Astrocyte of the hippocampus (primary cell): ENCODE measurements at places on chromosomes 6 and 20.

DNA sequence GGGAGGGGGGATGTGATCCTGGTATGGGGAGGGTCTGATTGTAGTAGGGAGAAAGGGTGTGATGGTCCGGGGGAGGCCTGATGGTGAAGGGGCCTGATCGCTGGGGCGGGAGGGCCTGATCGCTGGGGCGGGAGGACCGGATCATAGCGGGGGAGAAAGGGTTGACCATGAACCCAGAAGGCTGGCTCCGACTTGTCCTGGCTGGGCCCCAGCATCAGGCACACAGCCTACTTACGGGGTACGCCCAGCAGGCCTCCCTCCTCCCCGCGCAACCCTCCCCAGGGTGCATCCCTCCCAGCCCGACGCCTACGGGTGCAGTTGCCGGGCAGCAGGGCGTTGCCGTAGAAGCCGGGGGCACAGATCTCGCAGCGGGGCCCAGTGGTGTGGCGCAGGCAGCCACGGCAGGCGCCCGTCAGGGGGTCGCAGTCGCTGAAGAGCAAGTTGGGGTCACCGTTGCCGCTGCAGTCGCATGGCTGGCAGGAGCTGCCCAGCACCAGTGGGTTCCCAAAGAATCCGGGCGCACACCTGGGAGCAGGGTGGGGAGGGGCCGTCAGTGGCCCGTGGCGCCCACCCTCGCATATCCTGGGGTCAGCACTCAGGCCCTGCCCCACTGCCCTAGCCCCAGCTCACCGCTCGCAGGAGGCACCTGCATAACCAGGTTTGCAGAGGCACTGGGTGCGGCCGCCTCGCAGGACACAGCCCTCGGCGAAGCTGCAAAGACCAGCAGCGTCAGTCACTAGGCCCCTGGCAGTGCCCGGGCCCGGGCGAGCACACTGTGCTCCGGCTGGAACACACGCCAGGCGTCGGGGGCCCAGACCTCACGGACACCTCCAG is 20.6 kb downstream of the ADRM1 start:
- DNase-seq, result no peak

GRCh38 chr6:75402296-75402695 is 91.3 kb downstream of the FILIP1 start:
- peak; percentile 83 for DNase-seq

GRCh38 chr6:8435845-8436168 is 462 bp upstream of the SLC35B3 start:
- DNase-seq, result no peak

DNA sequence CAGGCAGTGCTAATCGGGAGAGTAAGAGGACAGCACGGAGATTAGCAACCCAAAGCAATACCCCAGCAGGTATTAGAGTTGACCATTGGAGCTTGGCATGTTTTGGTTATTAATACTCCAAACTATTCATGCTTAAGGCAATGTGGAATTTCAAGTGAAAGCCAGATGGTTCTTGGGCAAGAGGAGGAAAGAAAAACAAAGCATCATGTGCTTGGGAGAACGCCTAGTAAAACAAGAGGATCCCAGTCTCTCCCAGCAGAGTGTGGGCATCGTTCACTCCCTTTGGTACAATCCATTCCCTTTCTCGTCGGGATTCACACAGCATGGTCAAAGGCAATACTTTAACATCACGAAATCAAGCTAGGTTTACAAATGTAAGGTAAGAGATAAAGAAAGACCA is 349.8 kb downstream of the PRKN start:
- DNase-seq, result peak; percentile 69

DNA sequence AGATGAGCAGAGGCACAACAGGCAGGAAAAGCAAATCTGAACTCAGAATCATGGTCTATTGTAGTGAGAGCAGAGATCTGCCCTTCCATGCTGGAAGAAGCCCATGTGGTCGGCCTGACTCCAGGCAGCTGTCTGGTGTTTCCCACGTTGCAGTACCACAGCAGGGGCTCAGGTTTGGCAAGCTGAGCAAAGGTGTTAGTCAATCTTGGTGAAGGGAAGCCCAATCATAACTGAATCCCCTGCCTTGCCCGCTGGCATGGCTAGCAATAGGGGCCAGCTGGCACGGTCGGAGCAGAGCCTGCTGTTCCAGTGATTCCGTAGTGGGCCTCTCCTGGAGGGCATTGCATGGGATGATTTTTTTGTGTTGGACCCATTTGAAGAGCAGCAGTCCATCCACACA is 17.8 kb upstream of the CCR6 start:
- DNase-seq, result no peak

- DNase-seq, result peak; percentile 73
Measured at GRCh38 chr6:135922746-135923145, 71.2 kb downstream of the PDE7B start.

DNA sequence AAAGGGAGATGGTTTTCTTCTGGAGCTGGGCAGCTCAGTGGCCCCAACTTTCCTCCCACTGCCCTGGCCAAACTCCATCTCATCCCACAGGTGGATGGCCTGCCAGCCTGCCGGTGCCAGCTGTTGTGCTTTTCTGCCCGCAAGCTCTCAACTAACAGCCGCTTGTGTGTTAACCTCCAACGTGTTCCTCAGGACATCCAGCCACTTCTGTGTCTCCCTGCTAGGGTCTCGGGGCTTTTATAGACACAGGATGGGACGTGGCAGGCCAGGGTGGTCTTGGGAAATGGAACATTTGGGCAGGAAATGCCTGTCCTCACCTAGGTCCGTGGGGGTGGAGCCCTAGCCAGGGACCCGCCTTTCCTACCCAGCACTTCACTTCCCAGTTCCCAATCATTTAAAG is 171.1 kb upstream of the RGS17 start:
- no peak for DNase-seq

GRCh38 chr6:37399795-37400490 is 33.1 kb upstream of the CMTR1 start:
- no peak for DNase-seq

DNA sequence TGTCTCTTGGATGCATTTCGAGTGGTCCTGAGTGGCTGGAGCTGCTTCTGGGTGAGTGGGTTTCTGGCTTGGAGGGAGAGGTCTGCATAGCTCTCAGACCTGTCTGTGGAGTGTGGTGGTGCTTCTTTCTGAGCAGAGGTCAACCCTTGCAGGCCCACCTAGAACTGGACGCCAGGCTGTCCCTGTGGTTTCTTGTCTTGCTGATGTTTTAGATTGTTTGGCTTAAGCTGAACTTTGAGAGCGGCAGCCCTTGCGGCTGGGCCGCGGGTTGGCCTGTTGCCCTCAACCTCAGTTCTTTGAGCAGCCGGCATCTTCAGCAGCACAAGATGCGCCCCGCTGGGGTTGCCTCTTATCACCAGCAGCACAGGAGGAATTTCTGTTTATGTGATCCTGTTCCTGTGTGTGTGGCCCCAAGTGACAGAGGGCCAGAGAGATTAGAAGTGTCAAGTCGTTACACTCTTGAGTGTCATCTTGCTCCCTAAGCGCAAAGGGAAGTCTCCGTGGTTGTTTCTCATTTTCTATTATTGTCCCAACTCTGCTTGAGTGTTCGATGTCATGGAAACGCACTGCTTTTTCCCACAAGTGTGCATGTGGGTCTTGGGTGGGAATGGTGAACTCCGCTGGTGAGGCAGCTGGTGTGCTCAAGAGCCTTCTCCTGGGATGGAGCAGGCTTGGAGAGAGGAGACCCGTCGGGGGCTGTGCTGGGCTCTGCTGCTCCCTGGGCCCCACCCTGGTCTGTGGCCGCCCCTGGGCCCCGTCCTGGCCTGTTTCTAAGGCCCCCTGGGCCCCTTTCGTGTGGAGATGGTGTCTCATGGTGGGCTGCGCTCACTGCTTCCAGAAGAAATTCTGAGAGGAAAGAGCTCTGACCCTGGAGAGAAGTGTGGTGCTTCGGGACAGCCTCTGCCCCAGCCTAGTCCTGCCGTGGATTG is 20.1 kb upstream of the SLC22A1 start:
- DNase-seq, result peak; percentile 26

- no peak for DNase-seq
Measured at GRCh38 chr20:57457243-57458095, 66.3 kb downstream of the RBM38 start.

GRCh38 chr6:111154981-111155380 is 67.7 kb downstream of the SLC16A10 start:
- no peak for DNase-seq

DNA sequence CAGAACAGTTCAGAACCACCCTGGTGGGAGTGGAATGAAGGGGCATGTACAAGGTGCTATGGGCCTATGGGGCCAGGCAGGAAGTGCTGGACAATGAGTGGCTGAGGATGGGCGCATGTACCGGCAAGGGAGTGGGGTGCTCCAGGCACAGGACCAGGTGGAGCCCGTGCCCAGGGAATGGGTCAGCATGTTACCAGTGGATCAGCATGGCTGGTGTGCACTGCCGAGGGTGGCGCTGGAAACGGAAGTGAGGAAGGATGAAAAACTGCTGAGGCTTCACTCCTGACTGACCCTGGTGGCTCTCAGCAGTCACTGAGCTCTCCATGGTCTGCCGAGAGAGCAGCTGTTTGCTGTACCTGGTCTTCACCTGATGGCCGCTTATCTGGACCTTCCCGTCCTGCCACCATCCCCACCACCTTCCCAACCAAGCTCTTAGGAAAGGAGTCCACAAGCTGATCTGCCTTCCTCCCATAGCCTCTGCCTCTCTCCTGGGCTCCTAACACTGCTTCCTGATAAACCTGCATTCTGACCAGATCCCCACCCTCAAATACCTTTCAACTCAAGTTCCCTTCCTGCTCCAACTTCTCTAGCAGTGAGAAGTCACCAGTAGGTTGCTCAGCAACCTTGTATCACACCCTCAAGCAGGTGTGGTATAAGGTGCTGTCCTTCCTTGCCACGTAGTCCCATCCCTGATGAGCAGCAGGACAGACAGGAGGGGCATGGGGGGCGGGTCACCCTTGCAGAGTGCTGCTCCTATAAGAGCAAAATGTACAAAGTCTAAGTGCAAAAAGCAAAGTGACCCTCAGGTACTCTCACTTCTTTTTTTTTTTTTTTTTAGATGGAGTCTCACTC is 7.1 kb downstream of the UQCC2 start:
- no peak for DNase-seq

DNA sequence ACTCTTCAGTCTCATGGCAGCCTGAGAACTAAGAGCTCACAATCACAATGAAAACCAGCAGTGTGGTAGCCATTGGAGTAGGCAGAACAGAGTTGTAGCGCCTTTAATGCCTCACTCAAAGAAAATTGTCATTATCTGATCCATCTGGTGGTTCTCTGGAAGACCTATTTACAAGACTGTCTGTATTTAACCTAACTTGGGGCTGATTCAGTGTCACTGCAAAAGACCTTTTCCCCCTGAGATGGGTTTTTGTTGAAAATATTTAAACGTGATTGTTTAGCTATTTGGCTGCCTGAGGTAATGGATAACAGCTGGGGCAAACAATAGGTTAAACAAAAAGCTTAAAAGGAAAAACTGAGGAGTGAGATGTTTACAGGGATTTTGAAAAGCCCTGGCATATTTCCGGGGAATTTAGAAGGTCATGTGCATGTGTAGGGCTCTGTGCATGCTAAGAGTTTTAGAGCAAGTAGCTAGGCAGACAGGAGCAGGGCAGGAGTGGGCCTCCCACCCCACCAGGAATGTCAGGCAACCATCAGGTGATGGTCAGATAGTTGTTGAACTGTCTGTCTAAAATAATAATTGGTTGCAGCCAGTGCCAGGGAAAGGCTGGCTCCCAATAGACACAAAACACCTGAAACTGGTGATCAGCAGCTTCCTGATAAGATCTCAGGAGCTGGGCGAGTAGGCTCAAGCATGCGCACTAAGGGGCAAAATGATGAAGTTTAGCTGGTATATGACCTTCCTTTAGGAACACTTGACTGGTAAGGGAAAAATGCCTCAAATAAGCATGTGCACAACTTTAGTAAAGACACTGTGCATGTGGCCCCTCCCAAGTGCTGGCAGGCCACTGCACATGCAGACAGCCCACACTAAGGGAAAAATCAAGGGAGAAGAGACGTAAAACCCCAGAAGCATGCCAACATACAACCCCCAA is 70.8 kb upstream of the AKIRIN2 start:
- DNase-seq, result no peak

- peak; percentile 1 for DNase-seq
Measured at GRCh38 chr20:7085467-7085866, 318.0 kb downstream of the BMP2 start.

DNA sequence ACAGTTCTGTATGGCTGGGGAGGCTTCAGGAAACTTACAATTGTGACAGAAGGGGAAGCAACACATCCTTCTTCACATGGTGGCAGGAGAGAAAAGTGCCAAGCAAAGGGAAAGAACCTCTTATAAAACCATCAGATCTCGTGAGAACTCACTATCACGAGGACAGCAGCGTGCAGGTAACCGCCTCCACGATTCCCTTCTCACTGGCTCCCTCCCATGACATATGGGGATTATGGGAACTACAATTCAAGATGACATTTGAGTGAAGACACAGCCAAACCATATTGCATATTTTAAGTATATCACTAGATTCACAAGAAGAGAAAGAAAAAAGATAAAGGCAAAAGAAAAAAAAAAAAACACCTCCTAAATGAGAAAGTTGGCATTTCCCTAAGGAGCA is 431.9 kb upstream of the RGS17 start:
- no peak for DNase-seq

- DNase-seq, result peak; percentile 57
Measured at GRCh38 chr6:161498359-161498758, 224.5 kb upstream of the AGPAT4 start.

DNA sequence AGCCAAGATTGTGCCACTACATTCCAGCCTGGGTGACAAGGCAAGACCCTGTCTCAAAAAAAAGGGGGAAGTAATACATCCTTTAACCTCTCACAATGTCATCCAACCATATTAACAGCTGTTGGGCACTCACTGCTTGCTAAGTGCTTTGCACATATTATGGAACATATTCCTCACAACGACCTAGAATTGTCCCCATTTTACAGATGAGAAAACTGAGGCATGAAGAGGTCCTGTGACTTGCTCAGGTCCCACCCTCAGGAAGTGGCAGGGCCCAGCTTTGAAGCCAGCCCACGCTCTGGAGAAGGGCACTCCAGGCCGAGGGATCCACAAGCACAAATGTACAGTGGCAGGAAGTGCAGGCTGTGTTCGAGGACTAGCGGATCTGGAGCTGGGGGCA is 33.3 kb downstream of the BPIFB1 start:
- no peak for DNase-seq

DNA sequence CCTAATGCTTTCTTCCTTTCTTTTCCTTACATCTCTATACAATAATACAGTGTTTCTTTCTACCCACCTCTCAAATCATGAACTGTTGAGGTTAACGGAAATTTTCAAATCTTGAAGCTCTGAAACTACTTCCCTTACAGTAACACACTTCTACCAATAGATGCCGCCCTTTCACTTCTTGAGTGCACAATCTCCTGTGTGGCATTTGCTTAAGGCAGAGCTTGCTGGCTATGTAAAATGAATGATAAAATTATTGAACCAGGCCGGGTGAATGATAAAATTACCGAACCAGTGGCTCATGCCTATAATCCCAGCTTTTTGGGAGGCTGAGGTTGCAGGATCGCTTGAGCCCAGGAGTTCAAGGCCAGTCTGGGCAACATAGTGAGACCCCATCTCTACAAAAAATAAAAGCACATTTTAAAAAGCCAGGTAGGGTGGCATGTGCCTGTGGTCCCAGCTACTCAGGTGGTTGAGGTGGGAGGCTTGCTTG is 56.8 kb downstream of the KCNS1 start:
- peak; percentile 84 for DNase-seq

- DNase-seq, result no peak
Measured at GRCh38 chr20:33660035-33660684, 2.0 kb upstream of the C20orf144 start.
